ENCODE measurements at places on chromosomes 5 and 9.

DNA sequence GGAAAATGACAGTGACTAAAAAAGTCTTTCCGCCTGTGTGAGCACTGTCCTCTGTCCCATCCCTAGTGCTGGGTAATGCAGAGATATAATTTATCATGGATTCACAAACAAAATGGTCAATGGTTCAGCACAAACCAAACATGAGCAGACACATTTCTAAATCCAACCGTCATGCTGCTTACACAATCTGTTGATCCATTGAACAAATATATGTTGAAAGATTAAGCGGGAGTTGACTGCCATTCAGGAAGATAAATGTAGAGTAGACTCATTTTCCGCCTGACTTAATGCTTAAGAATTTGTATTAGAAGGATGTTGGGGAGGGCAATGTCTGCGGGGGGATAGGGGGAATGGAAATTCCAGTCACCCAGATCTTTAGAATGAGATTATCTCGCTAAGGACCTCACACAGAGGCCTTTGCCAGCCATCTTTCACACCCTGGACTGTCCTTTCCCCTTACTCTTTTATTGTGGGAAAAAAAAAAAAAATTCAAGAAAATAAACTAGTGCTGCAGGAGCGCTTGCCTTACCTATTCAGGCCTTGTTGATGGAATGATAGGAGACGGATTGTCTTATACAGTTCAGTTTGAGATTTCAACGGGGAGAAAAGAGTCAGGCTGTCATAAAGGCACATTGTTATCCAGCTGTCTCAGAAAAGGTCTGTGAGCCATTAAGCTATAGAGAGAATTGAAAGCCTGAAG lies 153.7 kb downstream of the TLE1 start:
- DNase-seq: no peak

DNA sequence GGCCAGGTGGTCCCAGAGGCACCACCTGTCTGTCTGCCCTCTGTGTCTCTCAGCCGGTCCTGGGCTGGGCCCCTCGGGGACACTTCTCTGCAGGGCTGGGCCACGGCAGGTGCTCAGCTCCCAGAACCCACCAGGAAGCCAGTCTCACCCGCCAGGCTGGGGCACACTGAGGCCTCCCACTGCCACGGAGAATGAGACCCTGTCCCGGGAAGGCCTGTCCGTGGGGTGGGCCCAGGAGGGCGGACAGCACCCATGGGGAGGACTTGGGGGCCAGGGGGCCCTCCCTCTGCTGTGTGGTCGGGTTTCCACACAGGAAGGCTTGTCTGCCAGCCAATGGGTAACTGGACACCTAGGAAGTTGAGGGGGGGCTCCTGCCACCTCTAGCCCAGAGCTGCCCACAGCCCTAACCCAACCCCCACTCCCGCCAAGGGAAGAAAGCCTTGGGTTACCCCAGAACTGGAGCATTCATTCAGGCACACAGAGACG lies 4.1 kb upstream of the TUBB4B start:
- no peak for DNase-seq

- DNase-seq: no peak
These were observed 1.7 kb upstream of the TAF7 start for GRCh38 chr5:141322261-141322660.

- no peak for DNase-seq
These were observed 37.7 kb downstream of the TPPP start for GRCh38 chr5:655406-655805.

Data from stimulated activated CD8-positive, alpha-beta memory T cell treated with anti-CD3 and anti-CD28 coated beads, Interleukin-7, amount 100 ng/mL, for 24 hours (primary cell).